ENCODE measurements at places on chromosomes 2 and 18.

- DNase-seq: peak; percentile 59
Measured at GRCh38 chr2:162233197-162233596, 10.0 kb downstream of the FAP start.

- peak; percentile 21 for DNase-seq
Measured at GRCh38 chr18:43596105-43596712, 318.9 kb upstream of the SYT4 start.

DNA sequence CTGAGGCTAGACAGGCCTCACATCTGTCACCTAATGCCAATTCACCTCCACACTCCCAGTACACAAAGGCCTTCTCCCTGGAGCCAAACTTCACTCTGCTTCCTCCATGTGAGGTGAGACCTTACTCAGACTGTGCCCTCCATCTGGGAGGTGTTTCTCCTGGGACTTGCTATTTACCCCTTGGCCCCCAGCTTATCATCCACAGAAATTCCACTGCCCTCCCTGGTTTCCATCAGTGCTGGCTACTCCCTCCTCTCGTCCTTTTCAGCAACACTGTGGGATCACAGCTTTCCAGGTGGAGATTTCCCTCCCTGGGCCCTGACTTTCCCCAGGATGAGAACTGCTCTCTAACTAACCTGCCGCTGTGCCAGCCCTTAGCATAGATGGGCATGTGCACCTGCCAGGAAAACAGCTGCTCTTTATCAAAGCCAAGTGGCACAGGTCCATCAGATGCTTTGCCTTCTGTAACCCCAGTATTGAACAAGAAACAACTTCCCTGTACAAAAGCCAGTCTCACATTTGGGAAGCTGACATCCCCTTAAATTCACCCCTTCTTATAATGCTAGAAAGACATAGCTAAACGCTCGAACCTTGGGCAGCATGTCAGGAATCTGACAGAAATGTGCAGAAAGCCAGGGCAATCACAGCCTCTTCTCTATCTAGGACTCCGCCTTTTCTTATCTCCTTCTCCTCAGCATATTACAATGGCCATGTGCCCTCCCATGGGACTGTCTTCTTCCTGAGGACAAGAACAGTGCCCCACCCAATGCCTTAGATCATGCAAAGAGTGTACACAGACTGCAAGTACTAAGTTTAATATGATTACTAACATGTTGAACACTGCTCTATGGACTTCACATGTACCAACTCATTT is 535.5 kb upstream of the ID2 start:
- DNase-seq: no peak

- DNase-seq: no peak
Measured at GRCh38 chr18:24974431-24974830, 377.5 kb downstream of the ZNF521 start.

DNA sequence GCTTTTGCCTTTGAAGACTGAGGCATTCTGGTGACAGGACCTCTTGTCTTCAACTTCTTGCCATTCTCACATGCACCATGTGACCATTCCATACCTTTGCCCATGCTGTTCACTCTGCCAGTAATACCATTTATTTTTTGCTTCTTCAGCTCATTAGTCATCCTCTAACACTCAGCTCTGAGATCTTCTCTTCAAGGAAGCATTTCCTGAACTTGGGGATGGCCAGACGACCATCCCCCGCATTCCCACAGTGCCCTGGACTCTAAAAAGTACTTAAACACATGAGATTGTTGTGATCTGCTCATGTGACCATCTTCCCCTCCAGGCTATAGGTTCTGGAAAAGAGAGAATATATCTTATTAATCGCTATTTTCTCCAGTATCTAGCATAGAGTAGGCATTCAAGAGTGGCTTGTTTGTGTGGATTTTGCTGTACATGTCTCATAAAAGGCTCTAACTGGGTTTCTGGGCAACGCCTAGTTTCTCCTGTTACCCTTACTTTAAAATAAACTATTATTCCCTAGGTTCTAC is 33.9 kb downstream of the PAX3 start:
- no peak for DNase-seq

DNA sequence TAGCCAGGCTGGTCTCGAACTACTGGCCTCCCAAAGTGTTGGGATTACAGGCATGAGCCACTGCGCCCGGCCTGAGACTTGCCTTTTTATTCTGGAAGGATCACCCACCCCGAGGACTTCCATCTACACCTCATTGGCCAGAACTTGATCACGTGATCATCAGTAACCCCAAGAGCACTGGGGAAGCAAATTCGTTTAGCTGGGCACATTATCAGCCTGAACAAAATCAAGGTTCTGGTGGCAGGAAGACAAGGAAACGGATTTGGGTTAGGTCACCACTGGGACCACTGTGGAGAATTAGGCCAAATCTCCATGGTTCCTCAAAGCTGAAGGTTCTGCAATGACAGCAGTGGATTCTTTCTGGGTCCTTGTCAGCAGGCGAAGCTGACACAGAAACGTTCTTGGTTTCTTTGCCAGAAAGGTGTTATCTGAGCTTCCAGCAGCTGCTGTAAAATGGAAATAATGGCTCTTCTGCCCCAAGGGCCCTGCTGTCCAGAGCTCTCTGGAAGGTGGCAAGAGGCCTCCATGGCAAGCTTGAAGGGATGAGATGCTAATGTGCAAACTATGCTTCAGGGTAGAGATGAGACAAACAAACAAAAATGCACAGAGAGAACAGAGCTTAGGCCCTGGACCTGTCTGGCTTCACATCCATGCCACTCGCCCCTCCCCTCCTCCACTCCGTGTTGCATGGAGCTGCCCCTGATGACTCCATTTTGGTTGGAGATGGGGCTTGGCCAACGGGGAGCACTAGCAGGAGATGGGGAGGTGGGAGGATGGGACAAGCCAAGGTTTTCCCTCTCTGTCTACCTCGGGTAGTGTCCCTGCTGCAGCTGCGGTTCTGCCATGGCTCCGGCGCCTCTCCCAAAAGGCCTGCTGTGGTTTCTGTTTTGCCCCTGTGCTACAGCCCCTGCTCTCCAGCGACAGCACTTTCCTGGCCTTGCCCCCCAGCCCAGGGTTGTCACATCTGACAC is 28.4 kb downstream of the TMEM177 start:
- no peak for DNase-seq

GRCh38 chr18:58611395-58612131 is 17.3 kb downstream of the ALPK2 start:
- DNase-seq: peak; percentile 66

- no peak for DNase-seq
Measured at GRCh38 chr2:30798536-30798991, 8.7 kb downstream of the CAPN13 start.

- DNase-seq: no peak
Measured at GRCh38 chr2:136055929-136056688, 61.8 kb downstream of the CXCR4 start.

GRCh38 chr2:59314031-59314766 is 1073.1 kb upstream of the FANCL start:
- DNase-seq: no peak

DNA sequence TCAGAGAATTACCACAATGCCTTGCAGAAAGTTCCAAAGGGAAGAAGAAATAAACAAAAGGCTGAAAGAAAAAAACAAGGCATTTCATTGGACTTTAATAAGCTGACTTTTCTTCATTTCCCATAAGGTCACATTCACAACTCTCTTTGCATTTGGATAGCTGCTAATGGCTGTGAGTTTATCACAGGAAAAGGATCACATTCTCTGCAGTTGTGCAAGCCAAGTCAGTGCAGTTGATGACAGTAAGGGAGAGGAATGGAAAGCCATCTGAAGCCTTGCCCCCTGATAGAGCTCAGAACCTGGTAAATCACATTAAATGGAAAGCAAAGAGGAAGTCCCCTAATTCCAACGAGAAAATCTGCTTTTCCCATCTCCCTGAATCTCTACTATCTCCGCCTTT is 950.6 kb downstream of the CNTNAP5 start:
- no peak for DNase-seq

GRCh38 chr2:218369330-218369729 is 12.7 kb downstream of the CATIP start:
- no peak for DNase-seq

DNA sequence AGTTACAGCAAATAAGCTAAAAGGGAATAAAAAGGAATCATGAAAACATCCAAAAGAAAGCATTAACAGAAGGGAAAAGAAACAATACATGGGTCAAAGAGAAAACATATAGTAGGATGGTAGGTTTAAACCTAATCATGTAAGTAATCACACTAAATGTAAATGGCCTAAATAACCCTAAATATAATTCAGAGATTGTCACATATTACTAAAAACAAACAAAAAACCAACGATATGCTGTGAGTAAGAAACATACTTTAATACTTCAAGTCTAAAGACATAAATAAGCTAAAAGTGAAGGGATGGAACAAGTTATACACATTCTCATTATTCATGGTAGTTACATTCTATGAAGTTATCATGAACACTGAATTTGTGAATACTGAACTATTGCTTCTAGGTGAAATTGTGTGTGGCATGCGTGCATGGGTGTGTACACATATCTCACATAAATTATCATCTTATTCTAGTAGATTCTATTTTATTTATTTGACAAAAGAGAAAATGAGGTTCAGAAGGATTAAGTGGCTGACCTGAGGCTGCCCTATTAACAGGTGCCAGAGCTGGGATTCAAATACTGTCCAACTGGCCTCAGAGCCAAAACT is 170.9 kb downstream of the SEPTIN10 start:
- no peak for DNase-seq

DNA sequence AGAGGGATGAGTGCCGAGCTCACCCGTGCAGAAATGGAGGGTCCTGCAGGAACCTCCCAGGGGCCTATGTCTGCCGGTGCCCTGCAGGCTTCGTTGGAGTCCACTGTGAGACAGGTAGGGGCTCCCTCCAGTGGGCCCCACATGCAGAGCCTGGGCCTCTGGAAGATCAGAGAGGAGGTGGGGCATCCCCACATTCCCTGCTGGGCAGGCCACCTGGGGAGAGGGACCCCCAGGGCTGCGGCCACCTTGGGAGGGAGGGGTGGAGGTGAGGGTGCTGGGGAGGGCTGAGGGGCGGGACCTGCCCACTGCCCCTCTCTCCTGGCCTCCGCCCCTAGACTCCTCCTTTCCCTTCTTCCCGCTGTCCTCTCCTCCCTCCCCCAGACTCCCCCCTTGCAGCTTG is 38.5 kb downstream of the MTERF4 start:
- no peak for DNase-seq

- peak; percentile 97 for DNase-seq
Measured at GRCh38 chr2:176582990-176583481, 313.8 kb downstream of the MTX2 start.

GRCh38 chr2:26179446-26179913 is 6.6 kb downstream of the GAREM2 start:
- DNase-seq: no peak

GRCh38 chr2:35891528-35891927 is 464.1 kb upstream of the CRIM1 start:
- no peak for DNase-seq

Measured in fibroblast of skin of back (primary cell).